ENCODE measurements at places on chromosomes 7 and 10.

DNA sequence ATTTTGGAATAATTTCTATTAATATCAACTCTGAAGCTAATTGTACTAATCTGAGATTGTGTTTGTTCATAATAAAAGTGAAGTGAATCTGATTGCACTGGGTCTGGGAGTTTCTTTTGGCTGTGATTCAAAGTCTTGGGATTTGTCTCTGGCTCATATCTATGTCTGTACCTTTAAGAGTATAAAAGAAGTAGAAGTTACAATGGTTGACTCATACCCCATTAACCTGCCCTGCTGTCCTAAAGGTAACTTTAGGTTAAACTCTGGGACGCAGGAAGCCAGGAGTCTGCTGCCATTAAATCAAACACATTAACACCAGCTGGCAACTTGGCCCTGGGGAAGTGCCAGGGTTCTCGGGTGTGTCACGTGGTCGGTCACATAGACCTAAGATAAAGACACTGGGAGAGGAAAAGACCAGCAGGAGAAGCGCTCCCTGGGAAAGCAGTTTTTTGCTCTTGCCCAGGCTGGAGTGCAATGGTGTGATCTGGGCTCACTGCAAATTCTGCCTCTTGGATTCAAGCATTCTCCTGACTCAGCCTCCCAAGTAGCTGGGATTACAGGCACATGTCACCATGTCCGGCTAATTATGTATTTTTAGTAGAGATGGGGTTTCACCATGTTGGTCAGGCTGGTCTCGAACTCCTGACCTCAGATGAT, 17.8 kb downstream of the SCD start:
- peak; percentile 74 for DNase-seq

DNA sequence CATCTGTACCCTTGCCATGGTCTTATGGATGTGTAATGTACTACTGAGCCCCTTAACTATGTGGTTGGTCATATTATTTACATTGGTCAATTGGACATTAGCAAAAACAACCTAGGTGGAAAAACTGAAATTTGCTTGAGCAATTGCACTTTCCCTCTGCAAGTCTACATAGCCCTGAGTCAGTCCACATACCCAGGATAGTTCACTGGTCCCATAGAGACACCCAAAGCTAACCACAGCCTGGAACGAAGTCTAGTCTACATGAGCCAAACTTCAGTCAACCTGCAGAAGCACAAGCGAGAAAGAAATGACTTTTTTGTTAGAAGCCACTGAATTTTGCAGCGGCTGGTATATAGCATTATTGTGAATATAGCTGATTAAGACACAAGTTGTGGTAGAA, 37.6 kb upstream of the COL1A2 start:
- no peak for DNase-seq

GRCh38 chr7:45387837-45388236, 186.3 kb upstream of the ADCY1 start:
- DNase-seq = no peak

- no peak for DNase-seq
Observed at GRCh38 chr7:144854839-144855424, 19.1 kb upstream of the TPK1 start.

GRCh38 chr10:101840102-101840684, 3.4 kb downstream of the KCNIP2 start:
- no peak for DNase-seq

DNA sequence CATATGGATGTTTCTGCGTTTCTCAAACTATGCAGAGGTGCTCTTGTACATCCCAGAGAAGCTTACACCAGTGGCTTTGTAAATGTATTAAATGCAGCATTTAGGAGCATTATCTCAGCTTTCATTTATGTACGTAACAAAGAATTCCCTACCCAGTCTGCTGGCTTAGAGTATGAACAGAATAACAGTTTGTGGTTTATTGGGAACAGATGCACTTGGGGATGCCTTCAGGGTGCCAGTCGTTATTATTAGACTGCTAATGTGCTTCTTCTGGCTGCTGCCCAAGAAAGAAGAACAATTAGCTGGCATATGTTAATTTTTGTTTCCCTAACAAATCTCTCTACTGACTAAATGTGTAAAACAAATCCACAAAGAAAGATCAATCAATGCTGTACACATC, 241.9 kb downstream of the FOXP2 start:
- no peak for DNase-seq

DNA sequence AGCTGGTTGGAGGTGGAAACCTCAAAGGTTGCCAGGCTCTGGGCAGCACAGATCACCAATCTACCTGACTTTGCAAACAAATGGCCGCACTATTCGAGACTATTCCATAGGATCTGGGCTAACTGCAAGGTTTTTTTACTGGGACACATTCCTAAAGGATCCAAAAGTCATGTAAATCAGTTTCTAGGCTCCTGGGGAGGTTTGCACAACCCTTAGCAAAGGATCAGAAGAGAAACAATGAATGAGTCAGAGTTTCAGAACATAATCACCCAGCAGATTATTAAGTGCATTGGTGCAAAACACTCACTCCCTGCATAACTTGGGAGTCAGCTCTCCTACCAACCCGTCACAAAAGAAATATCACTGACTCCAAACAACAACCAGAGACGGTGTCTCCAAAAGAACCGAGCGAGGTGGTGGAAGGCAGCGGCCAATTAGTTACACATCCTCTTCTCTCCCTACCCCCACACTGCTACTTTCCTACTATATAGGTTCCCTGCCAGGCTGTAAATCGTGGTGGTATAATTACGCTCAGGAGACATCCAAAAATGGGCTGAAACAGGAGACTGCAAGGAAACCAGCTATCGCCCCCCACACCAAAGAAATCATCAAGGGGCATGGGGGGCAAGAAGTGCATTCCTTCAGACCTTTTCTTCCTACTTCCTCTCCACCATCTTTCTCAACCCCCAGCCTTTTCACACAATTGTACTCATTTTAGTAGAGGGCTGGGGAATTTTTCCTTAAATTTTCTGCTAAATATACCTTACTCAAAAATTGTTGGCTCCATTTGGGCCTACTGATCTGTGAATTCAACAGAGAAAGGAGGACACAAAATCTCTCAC, 3.2 kb downstream of the UBE2H start:
- DNase-seq = no peak

GRCh38 chr7:130868139-130868538, 134.1 kb upstream of the KLF14 start:
- no peak for DNase-seq

DNA sequence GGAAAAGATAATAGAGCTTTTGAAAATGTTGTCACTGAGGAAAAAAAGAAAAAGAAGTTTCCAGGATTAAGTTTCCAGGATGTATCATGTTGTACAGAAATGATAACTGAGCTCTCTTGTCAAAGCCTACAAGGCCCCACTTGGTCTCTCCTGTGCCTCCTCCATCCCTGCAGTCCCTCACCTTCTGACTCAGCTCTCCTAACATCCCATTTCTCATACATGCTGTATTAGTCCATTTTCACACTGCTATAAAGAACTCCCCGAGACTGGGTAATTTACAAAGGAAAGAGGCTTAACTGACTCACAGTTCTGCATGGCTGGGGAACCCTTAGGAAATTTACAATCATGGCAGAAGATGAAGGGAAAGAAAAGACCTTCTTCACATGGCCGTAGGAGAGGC, 3.8 kb upstream of the DGKI start:
- DNase-seq = no peak

- no peak for DNase-seq
Observed at GRCh38 chr7:42617071-42617765, 294.7 kb downstream of the C7orf25 start.

GRCh38 chr10:73497623-73498022, 1.8 kb upstream of the PPP3CB start:
- no peak for DNase-seq

GRCh38 chr10:62993121-62993520, 140.0 kb upstream of the NRBF2 start:
- no peak for DNase-seq

DNA sequence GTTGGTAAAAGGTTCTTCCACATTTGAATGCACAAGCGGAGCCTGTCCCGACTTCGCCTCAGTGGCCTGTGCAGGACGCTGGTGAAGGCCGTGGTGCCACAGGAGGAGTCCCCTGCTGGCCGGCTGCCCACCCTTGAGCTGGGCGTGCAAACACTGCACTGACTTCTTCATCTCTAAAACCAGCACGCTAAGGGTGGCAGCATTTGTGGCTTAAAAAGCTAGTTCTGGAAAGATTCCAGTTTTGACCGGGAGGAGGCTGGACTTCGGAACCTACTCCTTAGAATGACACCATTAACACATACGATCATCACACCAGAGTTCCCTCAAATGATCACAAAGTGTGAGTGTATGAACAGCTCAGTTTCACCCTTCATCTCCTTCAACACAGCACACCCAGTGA, 102.4 kb downstream of the SMURF1 start:
- no peak for DNase-seq

GRCh38 chr10:106114656-106115186, 1049.8 kb downstream of the SORCS1 start:
- DNase-seq = no peak

DNA sequence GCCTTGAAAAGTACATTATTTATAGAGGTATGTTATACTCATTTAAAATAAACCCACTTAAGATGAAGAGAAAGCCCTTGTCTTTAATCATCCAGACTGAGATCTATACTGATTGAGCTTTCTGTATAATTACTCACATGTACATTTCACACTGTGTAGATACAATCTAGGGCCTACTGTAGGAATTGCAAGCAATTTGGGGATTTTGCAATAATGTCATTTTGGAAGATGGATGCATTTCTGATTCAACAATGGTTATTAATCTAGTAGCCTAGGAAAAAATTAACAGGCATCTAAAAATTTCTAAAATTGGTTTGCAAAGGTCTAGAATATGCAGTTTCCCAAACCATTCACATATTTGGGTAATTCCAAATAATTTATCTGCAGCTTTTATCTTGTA, 132.2 kb downstream of the PDE1C start:
- no peak for DNase-seq

DNA sequence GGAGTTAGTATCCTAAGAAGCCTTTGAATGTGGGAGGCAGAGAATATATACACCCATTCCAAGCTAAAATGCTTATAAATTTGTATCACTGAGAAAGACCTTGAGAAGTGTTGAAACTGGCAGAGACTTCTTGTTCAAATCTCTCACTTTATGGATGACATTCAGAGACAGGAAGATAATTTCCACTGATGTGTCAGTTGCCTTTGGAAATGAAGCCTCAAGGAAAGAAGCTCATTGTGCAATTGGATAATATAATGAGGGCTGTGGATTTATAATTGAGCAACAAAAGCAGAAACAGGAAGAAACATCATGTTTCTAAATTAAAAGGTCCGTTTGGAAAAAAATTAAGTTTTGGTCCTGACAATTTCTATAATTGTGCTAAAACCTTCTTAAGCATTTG, 789.9 kb upstream of the IGFBP3 start:
- no peak for DNase-seq

DNA sequence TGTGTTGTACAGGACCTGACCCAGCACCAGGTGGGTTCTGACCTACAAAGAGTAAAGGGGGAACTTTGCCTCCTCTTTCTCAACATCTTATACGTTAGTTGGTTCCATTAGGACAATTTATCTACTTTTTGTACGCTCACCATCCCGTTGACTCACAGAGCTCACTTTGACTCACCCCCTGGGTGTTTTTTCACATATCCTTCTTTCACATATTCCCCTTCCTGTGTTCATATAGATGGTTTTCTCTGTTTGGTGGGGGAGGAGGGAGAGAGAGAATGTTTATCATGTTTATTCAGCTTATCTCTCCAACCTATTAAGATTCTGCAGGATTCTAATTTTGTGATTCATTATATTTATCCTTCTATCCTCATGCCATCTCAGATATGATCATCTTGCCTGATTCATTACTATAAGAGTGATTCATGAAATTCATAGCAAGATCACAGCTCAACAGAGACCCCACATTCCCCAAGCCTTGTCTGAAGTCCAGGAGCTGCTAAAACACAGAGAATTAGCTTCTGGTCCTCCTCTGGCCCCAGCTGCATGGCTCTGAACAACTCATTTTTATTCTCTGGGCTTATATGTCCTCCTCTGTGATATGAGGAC, 37.2 kb downstream of the PRSS2 start:
- no peak for DNase-seq

GRCh38 chr10:241451-241850, 106.2 kb downstream of the ZMYND11 start:
- DNase-seq = no peak

DNA sequence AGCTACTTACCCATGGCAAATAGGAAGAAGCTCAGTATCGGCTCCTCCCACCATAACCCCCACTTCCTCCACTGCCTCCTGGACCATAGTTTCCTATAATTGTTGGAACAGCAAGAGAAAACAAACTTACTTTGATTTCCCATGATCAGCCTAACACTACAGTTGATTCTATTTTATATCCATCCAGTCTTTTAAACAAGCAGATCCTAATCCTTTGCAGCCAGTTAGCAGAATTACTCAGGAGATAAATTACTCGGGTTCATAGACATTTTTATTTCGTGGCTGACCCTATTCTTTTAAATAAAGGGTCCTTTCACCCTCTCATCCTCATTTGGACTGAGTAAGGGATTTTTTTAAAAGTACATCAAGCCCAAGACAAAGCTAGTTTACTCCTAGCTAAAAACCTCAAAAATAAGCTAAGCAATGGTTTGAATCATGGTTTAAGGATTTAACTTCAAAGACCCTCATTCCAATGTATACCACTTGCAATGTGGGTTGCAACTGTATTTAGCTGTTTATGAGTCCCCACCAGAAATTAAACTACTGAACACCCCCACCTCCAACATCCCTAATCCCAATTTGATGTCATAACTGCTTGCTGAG, 8.0 kb downstream of the HNRNPA2B1 start:
- DNase-seq = no peak

- DNase-seq = no peak
Observed at GRCh38 chr7:81594767-81595166, 175.1 kb downstream of the HGF start.

DNA sequence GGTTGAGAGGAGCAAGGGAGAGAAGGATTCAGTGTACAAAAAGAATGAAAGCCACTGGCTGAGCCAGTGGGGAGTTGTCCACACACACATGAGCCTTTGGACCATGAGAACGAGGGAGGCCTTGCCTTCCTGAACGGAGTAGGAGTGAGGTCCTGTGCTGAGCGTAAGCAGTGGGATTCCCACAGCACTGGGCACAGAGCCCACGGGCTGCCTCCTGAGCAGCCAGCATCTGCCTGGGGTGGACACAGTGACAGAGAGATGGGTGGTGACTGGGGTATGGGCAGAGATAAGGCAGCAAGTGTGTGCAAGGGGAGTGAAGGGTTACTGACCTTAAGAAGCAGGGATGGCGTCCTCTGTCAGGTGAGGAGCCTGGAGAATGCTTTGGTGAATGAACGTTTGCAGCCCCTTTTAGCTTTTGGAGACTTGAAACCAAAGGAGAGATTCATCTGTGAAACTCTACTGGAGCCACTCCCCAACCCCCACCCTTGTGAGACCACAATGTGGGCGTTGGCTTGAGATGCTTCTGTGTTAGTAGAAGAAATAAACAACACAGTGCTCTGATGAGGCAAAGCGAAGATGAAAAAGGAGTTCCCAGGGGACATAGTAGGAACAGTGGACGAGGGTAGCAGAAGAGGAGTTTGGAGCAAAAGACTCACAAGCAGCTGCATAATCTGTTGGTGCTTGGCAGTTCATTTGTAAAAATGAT, 56.5 kb downstream of the FIGNL1 start:
- DNase-seq = no peak
